ENCODE measurements at places on chromosomes 5 and 9.

GRCh38 chr9:14006386-14007187 is 307.4 kb downstream of the NFIB start:
- no peak for DNase-seq

DNA sequence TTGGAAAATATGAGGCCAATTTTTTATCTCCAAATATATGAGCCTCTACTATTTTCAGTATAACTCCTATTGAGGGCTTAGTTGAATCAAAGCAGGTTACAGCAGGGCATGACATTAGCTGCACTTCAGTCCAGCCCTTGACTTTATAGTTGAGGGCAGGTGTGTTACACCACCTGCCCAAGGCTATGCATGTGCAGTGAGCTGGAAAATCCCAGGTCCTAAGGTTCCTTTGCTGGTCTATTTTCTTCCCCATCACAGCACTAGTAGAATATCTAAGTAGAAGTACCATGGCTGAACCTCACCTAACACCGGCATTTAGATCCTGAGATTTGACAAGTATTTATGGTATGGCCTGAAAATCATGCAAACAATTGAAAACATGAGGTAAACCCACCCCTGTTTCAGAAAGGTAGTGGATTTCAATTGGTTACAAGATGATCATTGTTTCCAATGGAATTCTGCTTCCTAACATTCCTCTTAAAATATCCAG is 201.1 kb downstream of the SEMA5A start:
- DNase-seq, result no peak

- DNase-seq, result no peak
Measured at GRCh38 chr9:14616188-14616982, 76.8 kb downstream of the ZDHHC21 start.

DNA sequence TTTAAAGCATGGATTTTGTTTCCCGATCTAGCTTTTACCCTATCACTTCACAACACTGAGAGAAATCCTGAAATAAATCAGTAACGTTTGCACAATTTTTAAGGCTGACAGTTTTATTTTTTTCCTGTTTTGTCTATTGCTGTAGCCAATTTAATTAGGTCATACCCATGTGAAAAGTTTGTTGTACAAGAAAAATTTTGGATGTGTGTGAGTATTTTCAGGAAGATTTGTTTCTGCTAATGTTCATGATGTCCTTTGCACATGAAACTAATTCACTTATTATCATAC is 237.8 kb downstream of the ARRDC3 start:
- DNase-seq, result no peak

DNA sequence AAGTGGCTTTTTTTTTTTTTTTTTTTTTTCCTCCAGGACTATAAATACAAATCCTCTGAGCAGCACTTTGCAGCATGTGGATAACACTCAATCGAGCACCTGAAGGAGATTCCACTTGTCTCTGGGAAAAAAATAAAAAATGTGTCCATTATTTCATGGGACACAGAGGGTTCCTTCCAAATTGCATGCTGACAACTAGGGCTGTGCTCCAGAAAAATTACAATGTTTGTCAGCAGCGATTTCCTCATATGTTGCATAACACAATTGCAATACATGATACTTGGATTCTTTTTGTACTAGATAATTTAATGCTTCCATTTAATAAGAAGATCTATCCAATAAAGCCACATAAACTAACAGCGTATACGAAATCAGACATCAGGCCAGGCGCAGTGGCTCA is 84.4 kb downstream of the CDH18 start:
- no peak for DNase-seq

GRCh38 chr5:149546974-149547373 is 4.3 kb downstream of the CSNK1A1 start:
- no peak for DNase-seq

- no peak for DNase-seq
Measured at GRCh38 chr9:103900466-103900865, 193.6 kb upstream of the SMC2 start.

DNA sequence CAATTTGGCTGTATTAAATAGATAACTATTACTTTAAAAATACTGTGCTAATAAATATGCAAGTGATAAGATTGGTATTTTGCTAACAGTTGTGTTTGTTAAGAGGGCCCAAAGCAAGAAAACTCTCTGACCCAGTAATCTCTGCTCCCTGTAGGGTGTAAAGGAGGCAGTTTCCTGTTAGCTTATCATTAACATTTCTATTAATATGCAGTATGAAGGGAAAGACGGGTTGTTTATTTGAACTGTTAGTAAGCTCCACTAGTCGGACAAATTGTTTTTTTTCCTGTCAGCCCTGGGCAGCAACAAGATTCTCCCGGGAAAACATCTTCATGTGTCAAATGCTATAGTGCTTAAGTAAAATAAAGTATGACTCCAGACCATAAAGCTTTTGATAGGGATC is 35.6 kb downstream of the ERP44 start:
- no peak for DNase-seq

DNA sequence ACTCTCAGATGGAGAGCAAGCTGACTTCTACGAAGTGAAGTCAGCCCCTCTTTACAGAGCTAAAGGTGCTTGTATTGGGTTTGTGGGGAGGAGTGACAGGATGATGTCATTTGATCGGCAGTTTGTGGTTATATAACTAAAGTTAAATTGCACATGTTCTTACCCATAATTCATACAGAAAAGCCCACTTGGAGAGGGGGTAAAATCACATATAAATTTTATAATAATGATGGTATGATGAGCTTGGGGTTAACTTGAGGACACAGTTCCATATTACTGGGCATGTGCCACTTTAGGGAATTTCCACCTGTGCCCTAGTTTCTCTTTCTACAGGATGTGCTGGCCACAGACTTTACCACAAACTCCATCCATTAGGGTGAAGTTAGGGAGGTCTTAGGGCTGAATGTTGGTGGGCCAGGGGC is 1178.6 kb upstream of the CDH9 start:
- DNase-seq, result no peak

- no peak for DNase-seq
Measured at GRCh38 chr9:68462105-68462775, 78.4 kb downstream of the TMEM252 start.

DNA sequence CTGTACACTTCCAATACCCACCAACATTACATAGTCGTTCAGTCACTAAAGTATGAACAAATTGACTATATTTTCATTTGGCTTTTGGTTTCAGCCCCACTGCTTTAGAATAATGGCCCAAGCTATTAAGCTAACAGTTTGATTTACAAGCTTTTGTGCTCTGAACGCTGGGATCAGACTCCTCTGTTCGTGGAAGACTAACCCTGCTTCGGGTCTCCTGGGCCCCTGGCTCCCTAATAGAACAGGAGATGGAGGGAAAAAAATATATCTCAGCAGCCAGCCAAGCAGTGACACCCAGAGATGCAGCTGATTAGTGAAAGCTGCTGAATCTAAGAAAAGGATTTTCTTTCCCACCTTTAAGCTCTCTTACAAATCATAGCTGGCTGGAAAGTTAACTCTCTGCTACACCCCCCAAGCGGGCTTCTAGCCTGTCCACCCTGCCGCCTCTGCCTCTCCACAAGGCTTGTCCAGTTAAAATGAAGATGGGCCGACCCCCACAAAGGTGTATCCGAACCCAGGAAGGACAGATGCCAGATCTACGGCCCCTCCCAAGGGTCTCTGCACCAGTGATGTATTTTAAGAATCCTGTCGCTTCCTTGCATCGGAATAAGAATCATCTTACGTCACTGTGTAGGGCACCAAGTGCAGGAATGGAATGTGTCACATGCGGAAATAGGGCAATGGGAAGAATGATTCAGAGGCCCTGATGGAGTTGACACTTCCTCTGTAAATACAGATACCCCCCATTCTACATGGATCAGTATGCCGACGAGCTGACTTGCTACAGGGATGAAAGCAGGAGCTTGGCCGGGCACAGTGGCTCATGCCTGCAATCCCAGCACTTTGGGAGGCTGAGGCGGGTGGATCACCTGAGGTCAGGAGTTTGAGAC is 33.4 kb upstream of the BARHL1 start:
- peak; percentile 25 for DNase-seq

DNA sequence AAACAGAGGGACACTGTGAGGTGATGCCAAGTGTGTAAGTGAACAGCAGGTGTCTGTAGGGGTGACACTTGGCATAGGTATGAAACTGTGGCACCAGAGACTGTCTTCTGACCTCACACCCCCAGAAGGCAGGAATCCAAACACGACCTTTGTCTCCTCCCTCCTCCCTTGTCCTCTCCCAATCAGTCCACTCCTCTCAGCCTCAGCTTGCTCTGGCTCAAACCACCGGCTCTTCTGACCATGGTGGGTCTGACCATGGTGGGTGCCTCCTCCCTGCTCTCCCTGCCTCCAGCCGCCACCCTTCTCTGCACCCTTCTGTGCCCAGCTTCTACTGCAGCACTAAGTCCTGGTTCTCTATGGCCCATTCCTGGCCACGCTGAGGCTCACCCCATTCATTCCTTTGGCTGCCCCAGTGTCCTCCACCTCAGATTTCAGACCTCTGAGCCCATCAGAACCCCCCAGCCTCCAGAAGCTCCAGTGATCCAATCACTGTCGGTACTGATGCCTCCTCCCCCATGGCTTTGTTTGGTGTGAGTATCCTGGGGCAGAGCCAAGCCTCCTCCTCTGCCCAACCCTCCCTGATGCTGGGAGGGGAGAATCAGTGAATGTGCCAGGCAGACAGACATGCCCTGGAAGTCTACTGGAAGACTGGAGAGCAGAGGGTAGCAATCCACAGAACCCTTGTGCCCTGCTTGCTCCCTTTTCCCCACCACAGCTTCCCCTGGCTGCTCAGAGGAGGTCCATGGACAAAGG is 1.7 kb upstream of the ARID3C start:
- DNase-seq, result no peak

GRCh38 chr9:16325966-16326365 is 544.5 kb downstream of the BNC2 start:
- no peak for DNase-seq

GRCh38 chr5:152634586-152634985 is 229.5 kb upstream of the NMUR2 start:
- DNase-seq, result no peak

- no peak for DNase-seq
Measured at GRCh38 chr5:89418407-89419085, 535.6 kb upstream of the MEF2C start.

- DNase-seq, result peak; percentile 29
Measured at GRCh38 chr9:37968228-37968701, 64.3 kb upstream of the SLC25A51 start.

GRCh38 chr5:109905906-109906305 is 216.2 kb downstream of the MAN2A1 start:
- DNase-seq, result no peak

GRCh38 chr5:180644825-180645273 is 4.6 kb downstream of the FLT4 start:
- DNase-seq, result peak; percentile 84

DNA sequence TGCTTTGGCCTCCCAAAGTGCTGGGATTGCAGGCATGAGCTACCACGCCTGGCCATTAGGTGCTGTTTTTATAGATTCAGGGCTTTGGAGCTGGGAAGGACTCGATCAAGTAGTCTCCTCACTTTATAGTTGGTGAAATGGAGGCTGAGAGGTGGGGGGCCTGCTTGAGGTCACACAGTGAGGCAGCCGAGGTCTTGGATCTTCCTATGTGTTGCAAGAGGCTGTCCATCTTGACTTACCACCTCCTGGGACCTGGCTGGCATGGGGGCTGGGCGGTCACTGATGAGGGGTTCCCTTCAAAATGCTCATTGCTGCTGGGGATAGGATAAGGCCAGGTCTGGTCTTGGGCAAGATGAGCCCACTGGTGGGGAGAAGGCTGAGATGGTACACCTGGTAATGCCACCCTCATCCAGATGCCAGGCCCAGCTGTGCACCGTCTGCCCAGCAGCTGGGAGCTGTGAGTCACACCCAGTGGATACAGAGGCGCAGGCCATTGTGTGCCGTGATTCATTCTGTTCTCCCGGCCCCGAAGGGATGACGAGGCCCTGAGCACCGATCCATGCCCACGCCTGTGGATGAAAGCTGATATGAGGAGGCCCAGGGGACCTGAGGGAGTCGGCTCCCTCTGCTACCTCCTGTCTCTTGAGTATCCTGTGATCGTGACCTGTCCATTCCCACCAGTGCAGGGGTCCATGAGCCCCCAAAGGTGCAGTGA is 10.5 kb upstream of the NDST1 start:
- DNase-seq, result no peak

DNA sequence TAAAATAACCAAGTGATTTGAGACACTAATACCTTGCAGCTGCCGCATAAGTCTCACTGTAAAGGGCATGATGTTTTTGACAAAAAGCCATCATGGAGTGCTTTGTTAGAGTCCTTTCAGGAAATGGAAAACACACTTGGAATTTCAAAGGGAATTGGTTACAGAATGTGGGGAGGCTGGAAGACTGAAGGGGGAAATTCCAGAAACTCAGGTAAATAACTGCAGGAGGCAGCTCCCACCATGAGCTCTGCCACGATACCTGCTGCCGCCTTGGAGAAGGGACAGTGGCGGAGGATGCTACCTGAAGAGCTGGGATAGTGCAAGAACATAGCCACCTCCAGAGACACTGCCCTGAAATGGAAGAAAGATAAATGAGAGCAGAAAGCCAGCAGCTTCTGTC is 66.9 kb downstream of the PRKACG start:
- no peak for DNase-seq

DNA sequence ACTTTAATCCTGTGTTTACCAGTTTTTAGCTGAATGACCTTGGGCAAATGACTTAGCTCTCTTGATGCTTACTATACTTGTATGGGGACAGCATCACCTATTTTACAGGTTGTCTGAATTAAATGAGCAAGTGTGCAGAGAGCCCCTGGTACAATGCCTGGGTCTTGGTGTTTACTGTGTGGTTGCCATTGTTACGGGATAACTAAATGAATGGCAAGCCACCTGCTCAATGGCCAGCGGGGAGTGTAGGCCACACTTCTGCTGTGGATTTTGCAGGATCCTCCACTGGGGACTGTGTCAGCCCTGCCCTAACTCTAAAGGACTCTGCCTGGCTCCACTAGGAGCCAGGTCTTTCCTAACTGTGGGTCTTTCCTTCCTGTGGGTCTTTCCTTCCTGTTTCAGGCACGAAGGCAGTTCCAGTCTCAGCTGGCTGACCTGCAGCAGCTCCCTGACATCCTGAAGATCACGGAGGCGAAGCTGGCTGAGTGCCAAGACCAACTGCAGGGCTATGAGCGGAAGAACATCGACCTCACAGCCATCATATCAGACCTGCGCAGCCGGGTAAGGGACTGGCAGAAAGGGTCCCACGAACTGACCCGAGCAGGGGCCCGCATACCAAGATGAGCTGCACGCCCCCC is 10.3 kb upstream of the GLE1 start:
- DNase-seq, result peak; percentile 79

GRCh38 chr5:137309290-137309689 is 189.8 kb downstream of the SPOCK1 start:
- DNase-seq, result no peak

DNA sequence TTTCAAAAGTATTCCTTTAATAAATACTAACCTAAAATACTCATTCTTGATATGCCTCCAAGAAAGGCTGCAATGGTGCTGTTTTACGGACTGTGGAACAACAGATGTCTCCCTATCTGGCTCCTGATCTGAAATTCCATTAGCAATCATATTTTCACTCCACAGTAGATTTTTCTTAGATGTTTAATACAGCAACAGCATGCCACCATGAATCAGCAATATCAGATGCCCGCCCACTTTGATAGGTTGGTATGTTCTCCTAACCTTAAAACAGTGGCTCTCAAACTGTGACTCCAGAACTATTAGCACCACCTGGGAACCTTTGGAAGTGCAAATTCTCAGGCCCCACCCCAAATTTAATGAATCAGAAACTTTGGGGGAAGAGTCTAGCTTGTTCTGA is 110.2 kb downstream of the MLLT3 start:
- DNase-seq, result no peak
